ENCODE measurements at places on chromosomes 2 and 18. TPM values are rescaled to one million over a fixed set of nuclear protein-coding genes. Genes with fewer than 3 reads are reported as not detected.

The IL36RN gene
- not detected for total RNA-seq

The ACADL gene
- 16.1 TPM for total RNA-seq

The RTP5 gene
- total RNA-seq, result not detected

The CFC1 gene
- not detected for total RNA-seq

The CHAC2 gene
- 3.4 TPM for total RNA-seq

The EHD3 gene
- total RNA-seq, result 26.4 TPM

The DCDC2C gene
- total RNA-seq, result 0.93 TPM

The BCL2 gene
- total RNA-seq, result 39.3 TPM

Data from metanephros (tissue), 2 donors.